ENCODE measurements at places on chromosomes 13 and 19.

GRCh38 chr13:109869312-109870237 is 83.2 kb upstream of the IRS2 start:
- peak; percentile 87 for DNase-seq

DNA sequence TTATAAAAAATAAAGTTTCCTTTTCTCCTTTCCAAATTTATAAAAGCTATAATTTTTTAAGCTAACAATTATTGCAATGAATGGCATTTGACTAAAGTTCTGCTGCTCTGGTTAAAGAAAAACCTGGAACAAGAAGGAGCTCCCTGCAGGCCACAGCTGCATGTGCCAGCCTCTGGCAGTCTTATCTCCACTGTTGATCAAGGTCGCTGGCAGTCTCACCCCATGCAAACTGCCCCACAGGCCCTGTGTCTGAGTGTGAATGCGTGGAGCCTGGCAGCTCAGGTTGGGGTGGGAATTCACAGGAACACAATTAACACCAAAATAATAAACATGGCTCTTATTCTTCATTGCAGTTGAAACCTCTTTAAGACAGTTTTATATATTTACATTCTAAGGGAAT is 30.2 kb upstream of the FREM2 start:
- DNase-seq, result no peak

DNA sequence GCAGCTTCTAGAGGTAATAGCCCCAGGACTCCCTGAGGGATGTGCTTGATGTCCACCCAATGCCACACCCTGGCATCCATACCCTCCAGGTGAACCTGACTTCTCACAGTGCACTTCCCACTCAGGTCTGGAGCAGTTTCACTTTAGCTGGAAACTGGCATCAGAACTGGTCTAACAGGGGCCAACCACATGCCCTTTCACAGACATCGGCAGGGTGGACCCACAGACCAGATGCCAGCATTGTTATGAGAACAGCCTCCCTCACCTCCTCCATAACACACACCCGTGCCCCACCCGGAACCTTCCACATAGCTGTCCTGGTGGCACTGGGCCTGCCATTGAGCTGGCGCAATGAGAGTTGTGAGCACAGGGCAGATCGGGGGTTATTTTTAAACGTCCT is 77.4 kb upstream of the GPR12 start:
- DNase-seq, result no peak

GRCh38 chr13:67119481-67119894 is 110.6 kb downstream of the PCDH9 start:
- DNase-seq, result peak; percentile 18

- no peak for DNase-seq
Measured at GRCh38 chr19:33267706-33268105, 34.6 kb downstream of the CEBPA start.

DNA sequence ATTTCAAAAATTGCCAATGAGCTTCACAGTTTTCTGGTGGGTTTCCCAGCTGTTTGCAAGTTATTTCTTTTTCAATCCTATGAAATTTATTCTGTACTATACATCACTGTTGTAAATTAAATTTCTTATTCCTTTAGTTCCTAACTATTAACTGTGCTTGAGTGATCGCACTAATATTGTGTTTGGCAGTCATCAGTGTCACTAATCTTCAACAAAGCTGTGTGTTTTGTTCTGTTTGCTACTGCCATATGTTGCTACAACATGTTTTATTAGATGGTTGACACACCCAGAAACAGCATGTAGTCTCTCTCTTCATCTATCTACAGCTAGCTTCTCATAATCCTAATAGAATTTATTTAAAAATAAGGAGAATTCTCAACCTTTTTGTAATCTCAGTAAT is 453.6 kb upstream of the PRR20A start:
- DNase-seq, result no peak

DNA sequence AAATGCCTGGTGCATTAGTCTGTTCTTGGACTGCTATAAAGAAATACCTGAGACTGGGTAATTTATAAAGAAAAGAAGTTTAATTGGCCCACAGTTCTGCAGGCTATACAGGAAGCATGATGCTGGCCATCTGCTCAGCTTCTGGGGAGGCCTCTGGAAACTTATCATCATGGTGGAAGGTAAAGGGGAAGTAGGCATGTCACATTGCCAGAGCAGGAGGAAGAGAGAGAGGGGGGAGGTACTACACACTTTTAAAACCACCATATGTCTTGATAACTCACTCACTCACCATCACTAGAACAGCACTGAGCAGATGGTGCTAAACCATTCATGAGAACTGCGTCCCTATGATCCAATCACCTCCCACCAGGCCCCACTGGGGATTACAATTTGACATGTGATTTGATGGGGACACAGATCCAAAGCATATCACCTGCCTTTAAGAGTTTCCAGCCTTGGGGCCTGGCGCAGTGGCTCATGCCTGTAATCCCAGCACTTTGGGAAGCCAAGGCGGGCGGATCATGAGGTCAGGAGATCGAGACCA is 219.0 kb downstream of the KATNAL1 start:
- no peak for DNase-seq

DNA sequence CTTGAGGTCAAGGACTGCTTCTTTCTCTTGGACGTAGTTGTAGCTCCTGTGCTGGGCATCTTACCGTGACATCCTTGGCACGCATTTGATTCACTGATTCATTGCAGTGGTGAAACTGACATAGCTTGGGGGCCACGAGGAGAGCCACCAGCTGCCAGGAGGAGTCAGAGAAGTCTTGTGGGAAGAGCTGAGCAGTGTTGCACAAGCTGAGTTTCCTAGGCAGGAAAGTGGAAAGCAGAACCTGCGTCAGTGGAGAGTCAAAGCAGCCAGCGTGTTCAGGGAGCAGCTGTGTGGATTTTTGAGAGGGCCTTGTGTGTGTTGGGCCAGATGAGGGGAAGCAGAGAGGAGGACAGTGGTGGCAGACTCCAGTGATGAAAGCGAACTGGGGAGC is 5.3 kb upstream of the GPR183 start:
- peak; percentile 92 for DNase-seq

- no peak for DNase-seq
Measured at GRCh38 chr13:30376426-30377311, 45.6 kb upstream of the UBE2L5 start.

GRCh38 chr13:41408121-41408520 is 49.2 kb upstream of the RGCC start:
- DNase-seq, result no peak

DNA sequence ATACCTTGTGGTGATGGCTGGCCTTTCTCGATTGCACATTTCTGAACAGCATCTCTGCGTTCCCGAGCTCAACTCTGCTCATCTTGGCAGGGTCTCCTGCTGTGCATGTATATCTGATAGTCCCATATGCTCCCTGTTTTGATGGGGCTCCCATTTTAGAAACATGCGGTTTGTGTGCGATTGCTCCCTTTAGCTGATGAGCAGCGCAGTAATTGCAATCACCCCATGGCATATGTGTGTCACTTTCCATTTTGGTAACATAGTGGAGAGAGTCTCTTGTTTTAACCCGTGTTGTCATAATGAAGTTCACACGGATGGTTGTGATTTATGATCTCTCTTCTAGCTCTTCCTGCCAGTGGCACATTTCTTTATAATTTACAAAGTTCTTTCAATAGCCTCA is 144.7 kb downstream of the MTUS2 start:
- no peak for DNase-seq

DNA sequence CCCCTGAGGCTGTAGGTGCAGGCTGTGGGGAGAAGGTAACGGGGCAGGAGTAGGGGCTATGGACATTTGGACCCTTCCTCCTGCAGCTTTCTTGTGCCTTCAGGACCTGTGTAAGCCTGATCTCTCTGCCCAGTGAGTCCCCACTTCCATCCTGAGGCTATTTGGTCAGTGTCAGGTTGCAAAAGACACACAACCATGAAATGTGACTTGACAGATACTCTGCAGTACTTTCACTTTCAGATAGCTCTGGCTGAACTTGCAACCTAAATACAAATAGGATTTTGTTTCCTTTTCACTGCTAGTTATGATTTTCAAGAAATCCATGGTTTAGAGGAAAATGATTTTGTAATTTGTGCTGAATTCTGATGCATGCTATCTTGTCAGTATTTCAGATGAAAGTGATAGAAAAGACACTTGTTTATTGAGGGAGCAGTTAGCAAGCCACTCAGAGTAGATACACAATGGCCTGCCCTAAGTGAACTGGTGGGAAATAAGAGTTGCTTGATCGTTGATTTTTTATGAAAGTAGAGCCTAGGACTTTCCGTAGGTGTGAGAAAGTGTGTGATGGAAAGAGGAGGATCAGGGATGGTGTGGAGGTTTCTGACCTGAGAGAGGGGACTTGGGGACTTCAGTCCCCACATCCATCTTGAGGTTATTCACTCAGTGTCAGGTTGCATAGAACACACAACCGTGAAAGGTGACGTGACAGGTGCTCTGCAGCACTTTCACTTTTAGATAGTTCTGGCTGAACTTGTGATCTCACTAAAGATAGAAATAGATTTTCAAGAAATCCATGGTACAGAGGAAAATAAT is 18.1 kb upstream of the EID2 start:
- DNase-seq, result no peak

DNA sequence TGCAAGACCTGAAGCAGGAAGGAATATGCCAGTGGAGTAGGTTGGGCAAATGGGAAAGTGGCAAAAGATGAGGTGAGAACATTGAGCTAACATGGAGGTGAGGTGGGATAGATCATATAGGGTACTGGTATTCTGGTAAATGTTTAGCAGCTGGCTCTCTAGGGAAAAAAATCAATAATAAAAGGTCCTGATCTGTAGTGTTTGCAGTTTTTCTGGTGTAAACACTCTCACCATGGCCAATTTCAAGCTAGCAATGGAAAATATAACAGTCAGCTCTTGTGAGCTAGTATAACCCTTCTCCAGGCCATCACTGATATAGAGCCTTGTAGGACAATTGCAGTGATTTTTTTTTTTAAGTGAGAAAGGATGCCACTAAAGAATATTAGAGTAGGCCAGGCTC is 31.3 kb downstream of the RFC3 start:
- no peak for DNase-seq

DNA sequence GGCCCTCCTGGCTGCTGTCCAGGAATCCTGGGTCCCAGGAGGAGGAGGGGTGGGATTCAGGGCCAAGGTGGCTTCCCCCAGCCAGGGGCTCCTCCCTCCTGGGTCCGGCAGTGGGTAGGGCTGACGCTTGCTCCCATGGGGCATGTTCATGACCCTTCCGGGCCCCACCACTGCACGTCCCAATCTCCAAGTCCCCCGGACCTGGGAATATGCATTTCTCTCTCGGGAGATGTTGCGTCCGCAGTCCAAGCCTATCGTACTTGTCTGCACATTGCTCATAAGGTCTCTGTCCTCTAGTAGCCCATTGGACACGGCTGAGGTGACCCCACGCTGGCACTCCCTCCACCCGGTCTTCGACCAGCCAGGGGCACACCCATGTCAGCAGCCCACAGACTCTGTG is 192.3 kb downstream of the TEX29 start:
- DNase-seq, result no peak

DNA sequence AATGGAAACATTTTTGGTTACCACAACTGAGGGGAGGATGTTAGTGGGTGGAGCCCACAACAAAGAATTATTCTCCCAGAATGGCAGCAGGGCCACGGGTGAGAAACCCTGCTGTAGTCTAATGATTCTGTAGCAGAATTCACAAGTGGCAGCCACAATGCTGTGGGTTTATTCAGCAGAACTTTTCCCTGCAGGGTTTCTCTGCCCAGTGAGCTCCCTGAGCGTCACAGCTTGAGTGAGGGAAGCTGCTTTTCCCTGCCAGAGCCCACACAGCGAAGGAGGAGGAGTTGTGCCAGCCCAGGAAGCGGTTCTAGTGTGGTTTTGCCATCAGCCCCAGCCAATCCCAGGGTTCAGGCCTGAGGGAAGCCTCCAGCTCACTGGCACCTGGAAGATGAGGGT is 4.4 kb downstream of the ATP12A start:
- DNase-seq, result peak; percentile 48

DNA sequence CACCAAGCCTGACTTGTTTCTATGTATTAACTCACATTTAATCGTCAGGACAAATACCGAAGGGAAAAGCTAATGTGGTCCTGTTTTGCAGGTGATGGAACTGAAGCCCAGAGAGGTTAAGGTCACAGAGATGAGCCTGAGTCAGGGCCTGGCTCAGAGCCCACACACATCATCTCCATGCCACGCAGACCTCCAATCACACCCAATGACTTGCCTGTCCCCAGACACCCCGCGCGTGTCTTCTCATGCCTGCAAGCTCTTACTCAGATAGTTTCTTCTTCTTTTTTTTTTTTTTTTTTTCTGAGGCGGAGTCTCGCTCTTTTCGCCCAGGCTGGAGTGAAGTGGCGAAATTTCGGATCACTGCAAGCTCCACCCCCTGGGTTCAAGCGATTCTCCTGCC is 16.4 kb downstream of the SIX5 start:
- no peak for DNase-seq

- DNase-seq, result peak; percentile 91
Measured at GRCh38 chr19:18388100-18388959, 2.4 kb downstream of the GDF15 start.

DNA sequence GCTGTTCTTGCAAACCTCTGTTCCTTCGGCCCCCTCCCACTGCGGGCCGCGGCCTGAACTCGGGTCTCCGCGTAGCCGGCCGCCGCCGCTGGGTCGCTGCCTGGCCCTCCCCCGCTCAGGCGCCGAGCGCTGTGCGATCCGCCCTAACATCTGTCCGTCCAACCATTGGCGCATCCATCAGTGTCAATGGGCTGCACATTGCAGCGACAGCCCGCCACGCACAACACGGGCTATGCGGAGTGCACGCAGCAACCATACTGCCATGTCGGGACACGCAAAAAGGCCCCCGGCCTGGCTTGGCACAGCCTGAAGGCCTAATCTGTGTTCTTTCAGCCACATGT is 2.6 kb upstream of the TSHZ3 start:
- no peak for DNase-seq

- DNase-seq, result no peak
Measured at GRCh38 chr19:8089664-8090601, 37.4 kb downstream of the CCL25 start.

GRCh38 chr13:51887468-51887867 is 25.7 kb downstream of the CCDC70 start:
- DNase-seq, result no peak

DNA sequence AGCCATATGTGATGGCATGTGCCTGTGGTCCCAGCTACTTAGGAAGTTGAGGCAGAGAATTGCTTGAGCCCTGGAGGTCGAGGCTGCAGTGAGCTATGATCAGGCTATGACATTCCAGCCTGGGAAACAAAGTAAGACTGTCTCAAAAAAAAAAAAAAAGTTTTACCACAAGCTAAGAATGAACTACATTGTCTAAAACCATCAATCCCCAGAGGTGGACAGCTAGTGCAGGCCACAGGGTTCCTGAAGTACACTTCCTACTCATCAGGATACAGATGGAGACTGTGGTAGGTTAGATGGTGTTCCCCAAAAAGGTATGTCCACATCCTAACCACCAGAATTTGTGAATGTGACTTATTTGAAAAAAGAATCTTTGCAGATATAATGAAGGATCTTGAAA is 63.5 kb upstream of the DOCK9 start:
- no peak for DNase-seq

Data from AG20443 (cell line).